Activated T-cell treated with anti-CD3 and anti-CD28 coated beads, Interleukin-2, amount 50 U/mL, for 72 hours (primary cell): ENCODE measurements at places on chromosomes 1 and 21.

DNA sequence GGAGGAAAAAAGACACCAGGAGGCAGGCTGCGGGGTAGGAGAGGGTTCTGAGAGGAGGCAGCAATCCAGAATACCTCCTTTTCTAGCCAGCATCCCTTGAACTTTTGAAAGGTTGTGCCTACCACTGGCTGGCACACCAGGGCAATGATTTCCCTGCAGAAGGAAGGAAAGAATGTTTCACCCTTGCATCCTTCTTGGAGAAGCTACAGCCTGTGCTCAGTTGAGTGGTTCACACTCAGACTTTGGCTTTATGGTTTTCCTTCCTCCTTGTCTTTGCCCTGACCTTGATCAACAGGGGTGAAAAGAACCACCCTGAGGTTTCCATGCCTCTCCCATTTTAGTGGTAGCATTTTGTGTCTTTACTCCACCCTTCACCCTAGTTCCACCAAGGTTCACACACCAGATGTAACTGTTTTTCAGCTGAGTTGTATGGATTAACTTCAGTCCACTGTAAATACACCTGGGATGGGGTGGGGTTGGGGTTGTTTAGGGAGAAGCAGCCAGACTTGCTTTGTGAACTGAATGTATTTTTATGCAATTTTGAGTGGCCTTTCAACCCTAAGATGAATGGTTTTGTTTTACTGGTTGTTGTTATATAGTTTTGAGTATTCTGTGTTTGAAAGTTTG, 122.3 kb downstream of the SYT2 start:
- DNase-seq: no peak

GRCh38 chr21:22961258-22961657, 1963.0 kb downstream of the NCAM2 start:
- DNase-seq: no peak

DNA sequence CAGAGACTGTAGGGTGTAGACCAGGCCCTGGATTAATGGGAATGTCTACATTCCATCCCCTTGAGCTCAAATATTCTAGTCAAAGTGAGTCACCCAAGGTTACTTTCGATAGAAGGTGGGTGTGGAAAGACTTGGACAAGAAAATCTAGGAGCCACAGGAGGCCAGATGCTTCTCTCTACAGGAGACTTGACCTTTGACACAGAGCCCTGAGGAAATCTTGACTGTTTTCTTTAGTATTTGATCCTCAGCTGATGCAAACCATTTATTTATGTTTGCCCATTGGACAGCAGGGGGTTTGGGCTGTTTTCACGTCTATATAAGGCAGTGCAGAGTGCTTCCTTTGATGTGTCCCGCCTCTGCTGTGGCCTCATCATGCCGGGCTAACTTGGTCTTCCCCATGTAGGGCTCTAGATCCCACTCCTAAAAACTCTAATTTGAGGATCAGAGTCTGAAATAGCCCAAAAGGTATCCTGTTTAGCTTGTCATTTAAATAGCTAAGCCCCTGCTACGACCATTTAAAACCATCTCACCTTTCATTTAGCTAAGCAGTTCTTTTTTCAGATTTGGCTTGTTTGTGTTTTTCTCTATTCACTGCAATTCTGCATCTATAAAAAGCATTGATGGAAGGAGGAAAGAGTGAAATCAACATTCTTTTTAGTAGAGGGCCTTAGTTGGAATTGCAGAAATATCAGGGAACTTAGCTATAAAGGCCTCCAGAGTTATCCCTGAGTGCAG, 15.5 kb upstream of the MAP3K7CL start:
- DNase-seq: no peak

DNA sequence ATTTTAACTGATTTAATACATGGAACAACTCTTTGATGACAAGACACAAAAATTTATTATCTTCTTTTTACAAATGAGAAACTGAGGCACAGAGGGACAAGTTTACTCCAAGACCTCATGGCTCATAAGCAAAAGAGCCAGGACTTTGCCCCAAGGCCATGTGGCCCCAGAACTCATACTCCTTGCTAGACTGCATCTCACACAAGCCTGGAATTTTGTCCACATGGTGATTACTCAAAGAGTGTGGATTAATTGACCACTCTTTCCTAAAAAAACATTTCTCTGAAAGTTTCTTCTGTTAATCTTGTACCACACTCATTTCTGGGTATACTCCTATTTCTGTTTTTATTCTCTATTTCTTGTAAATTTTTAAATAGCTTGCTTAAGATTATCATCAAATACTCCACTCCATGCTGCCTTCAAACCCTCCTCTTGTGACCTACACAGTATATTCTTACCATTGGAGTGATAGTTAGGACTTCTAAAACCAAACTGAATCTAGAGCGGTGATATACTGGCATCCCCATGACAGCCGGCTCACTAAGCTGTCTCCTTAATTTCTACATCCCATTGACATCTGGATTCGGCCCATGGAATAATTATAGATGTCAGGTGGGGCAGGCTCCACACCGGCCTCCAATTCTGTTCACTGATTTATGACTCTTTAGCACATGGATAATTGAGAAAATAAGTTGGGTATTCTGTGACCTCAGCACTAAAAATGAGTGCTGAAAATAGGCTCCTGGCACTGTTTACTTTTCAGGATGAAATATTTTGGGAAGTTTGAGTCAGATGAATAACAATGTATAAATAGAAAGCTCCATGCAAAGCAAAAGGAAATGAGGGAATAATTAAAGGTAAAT, 16.1 kb downstream of the RGS4 start:
- no peak for DNase-seq

DNA sequence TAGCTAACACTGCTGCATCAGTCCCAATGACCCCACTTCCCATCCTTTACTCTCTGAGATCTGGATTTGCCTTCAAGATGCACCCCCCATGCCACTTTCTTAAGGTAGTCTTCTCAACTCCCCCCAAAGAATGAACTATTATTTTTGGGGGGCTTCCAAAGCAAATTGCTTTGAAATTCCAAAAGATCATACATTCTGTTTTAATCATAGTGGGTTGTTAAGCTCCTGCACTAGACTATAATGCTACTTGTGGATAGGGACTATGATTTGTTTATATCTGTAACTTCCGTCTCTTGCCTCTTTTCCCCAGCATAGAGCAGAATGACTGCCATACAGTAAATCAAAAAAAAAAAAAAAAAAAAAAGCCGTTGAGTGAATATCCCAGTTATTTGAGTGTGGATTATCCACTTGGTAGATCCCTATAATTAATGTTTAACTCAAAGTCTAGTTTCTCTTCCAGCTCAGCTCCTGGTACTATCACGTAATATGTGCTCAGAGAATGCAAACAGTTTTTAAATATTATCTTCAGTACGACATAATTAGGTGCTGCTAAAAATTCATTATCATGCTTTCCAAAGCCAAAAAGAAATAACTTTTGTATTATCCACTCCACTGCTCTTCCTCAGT, 26.9 kb downstream of the KIRREL1 start:
- DNase-seq: no peak

DNA sequence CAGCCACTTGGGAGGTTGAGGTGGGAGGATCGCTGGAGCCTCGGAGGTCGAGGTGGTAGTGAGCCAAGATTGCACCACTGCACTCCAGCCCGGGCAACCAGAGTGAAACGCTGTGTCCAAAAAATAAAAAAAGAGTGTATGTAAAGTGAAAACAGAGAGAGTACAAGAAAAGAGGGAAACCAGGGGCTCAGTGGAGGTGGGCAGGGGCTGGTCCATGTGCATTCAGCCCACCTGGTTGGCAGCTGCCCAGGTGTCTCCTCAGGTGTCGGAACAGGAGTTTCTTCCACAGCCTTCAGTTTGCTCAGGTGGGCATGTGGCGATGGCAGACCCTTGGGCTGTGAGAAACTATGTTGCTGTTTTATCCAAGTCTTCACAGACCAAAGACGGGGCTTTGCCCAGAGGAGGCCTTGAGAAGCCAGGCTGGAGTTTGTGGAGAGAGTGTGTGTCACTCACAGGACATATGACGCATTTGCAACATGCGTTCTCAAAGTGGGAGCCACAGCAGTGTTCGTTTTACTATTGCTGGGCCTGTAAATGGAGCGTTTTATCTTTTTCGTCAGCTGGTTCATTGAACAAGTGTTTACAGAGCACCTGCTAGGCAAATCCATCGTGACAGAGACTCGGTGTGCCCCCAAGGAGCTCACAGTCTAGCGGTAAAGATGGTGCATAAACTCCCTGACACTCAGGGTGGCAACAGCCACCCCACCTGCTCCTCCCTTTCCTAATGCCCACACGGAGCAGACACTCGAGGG, 22.4 kb upstream of the SAMD11 start:
- no peak for DNase-seq

GRCh38 chr1:232316864-232317263, 313.1 kb downstream of the SIPA1L2 start:
- no peak for DNase-seq

GRCh38 chr1:205917466-205918238, 25.6 kb downstream of the SLC26A9 start:
- no peak for DNase-seq

GRCh38 chr21:31181082-31181750, 142.9 kb upstream of the KRTAP19-8 start:
- no peak for DNase-seq

GRCh38 chr1:179706339-179706941, 36.7 kb upstream of the FAM163A start:
- DNase-seq: peak; percentile 67

GRCh38 chr1:91913018-91913417, 27.1 kb upstream of the TGFBR3 start:
- DNase-seq: no peak

- no peak for DNase-seq
Measured at GRCh38 chr1:110915804-110916203, 42.9 kb downstream of the CD53 start.

DNA sequence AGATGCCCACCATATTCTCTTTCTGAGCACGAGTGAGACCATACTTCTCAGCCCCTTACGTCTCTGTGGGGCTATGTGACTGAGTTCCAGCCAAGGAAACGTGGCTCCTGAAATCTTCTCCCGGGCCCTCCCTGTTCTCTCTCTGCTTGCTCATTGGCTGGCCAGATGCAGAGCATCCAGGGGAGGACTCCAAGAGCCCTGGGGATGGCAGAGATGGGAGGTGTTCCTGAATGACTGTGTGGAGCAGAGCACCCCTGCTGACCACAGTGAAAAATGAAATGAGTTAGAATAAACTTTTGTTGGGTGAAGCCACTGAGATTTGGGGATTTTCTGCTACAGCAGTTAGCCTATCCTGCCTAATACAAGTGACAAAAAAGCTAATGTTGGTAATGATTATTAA, 23.8 kb downstream of the KIAA0040 start:
- DNase-seq: no peak

- no peak for DNase-seq
Measured at GRCh38 chr1:18481190-18481920, 625 bp downstream of the KLHDC7A start.

DNA sequence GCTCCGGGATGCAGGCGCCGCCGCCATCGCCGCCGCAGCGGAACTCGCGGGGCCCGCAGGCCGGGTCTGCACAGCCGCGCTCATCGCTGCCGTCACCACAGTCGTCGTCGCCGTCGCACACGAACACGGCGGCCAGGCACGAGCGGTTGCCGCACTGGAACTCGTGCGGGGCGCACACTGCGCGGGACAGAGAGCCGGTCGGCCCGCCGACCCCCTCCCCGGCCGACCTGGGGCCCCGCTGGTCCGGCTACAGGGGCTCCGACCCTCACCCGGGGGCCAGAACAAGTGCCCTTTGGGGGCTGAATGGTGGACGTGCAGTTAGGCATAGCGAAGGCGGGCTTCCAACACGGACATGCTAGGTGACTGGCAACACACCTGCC, 38.6 kb upstream of the MAGOH start:
- DNase-seq: no peak

DNA sequence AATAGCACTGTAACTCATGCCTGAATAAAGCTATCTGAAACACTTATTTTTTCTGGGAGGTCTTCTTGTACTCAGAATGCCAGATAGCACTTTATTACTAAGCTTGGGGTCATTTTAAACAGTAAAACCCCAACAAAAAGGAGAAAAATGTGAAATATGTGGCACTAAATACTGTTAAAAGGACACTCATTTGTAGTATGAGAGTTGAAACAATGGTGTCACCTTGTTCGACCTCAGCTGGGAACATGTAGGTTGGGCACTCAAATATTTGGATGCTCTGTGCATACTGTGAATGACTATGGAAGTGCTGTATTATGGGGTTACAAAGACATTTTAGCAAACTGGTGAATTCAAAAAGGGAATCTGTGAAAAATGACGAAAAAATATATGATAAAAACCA, 53.9 kb downstream of the SELENOF start:
- DNase-seq: no peak

- DNase-seq: no peak
Measured at GRCh38 chr1:100266741-100267140, 725 bp downstream of the RTCA start.

DNA sequence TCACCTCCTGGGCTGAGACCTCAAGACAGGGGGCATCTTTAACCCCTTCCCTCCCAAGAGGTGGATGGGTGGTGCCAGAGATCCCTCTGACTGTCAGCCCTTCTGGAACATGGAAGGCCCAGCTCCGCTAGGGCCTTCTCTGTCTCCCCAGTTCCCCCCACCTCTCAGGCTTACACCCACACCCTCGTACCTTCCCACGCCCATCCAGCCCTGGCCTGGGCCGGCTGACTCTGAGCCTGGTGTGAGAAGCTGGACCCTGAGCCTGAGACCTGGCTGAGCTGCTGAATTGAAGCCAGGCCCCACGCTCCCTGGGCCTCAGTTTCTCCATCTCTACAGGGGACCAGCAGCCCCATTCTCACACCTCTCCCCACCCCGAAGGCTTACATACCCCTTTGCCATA, 5.4 kb downstream of the EPHA2 start:
- no peak for DNase-seq

- no peak for DNase-seq
Measured at GRCh38 chr1:14958249-14959058, 195.1 kb upstream of the TMEM51 start.

DNA sequence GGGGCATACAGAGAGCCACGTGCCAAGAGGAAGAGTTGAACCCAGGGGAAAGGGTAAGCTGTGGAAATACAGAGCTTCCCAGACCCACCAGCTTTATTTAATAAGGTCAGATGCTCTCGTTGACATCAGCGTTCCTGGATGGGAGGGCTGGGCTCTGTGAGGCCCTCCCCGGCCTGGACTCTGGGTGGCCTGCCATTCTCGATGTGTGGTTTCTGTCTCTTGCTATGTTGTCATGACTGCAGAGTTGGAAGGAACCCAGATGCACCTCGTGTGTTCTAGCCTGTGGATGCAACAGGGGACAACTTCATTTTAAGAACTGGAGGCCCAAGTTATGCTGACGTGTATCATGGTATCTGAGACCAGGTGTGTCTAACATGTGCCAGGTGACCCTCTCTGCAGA, 101.7 kb downstream of the PCBP3 start:
- DNase-seq: no peak

DNA sequence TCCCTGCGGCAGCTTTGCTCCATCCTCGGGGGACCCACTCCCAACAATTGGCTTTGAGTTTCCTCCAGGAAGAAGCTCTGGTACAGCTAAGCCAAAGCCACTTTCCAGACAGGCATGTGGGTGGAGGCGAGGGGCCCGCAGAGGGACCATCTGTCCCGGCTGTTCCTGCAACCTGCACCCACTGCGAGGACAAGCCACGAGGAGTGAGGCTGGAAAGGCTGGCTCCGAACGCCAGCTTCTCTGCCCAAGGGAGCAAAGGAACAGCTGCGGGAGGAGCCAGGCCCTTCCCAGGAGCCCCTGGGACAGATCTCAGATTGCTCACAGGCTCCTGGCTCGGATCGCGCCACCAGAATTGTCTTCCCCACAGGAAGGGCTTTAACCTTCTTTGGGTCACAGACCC, 28.3 kb upstream of the PEF1 start:
- no peak for DNase-seq

- DNase-seq: no peak
Measured at GRCh38 chr1:3060601-3061551, 8.1 kb upstream of the PRDM16 start.

GRCh38 chr1:185300152-185300551, 16.9 kb downstream of the IVNS1ABP start:
- no peak for DNase-seq

GRCh38 chr1:119631433-119632102, 16.5 kb downstream of the ZNF697 start:
- no peak for DNase-seq
